CD4-positive, alpha-beta T cell treated with Interleukin-21 for 1 hour (primary cell): ENCODE measurements at places on chromosomes 16 and 17.

DNA sequence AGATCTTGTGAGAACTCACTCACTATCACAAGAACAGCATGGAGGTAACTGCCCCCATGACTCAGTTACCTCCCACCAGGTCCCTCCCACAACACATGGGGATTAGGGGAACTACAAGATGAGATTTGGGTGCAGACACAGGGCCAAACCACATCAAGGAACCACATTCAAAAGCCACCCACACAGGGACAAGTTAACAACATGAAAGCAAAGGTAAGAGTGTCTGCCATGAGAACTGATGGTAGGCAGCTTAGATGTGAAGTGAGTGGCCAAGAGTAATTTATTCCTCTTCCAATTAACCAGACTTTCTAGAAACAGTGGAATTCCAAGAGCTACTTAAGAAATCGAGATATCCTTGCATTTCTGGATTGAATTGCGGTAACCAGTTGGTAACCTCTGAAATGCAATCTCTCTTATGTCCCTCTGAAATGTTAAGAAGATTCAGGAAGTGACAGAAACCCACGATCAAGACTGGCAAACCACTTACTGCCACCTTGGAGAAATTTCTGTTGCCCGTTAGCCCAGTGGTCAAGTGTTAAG is 167.4 kb upstream of the CACNG5 start:
- peak; percentile 63 for DNase-seq

DNA sequence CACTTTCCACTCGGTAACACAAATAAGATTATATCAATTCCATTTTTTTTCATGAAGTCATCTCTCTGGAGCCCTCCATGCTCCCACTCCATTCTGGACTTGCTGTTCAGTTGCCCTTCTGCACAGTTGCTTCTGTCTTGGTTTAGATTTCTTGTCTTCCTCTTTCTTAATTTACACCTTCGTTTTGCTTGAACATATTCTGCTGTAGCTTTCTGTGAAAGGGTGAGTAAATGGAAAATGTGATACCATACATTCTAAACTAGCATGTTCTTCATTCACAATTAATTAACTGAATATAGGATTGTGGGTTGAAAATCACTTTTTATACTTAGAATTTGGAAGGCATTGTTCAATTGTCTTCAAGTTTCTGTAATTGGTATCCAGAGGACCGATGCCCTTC is 69.6 kb downstream of the VMP1 start:
- no peak for DNase-seq

DNA sequence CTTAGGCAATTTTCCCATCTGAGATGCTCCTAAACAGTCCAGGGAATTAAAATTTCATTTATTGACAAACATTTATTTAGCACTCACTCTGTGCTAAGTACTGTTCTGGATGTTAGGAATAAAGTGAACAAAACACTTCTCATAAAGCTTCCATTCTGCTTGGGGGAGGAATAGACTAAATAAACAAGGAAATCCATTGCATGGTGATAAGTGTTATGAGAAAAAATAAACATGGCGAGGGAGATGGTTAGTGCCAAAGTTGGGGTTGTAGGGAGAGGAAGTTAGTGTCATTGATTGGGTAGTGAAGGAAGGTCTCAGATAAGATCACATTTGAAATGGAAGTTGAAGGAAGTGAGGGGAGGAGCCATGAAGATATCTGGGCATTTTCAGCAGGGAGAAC is 72.2 kb upstream of the CES5A start:
- no peak for DNase-seq

- no peak for DNase-seq
These were observed 99.7 kb downstream of the VPS53 start for GRCh38 chr17:614653-615546.

GRCh38 chr16:50712560-50712898 is 19.1 kb downstream of the NOD2 start:
- no peak for DNase-seq

GRCh38 chr16:89759746-89760340 is 38.5 kb downstream of the ZNF276 start:
- DNase-seq, result peak; percentile 44

DNA sequence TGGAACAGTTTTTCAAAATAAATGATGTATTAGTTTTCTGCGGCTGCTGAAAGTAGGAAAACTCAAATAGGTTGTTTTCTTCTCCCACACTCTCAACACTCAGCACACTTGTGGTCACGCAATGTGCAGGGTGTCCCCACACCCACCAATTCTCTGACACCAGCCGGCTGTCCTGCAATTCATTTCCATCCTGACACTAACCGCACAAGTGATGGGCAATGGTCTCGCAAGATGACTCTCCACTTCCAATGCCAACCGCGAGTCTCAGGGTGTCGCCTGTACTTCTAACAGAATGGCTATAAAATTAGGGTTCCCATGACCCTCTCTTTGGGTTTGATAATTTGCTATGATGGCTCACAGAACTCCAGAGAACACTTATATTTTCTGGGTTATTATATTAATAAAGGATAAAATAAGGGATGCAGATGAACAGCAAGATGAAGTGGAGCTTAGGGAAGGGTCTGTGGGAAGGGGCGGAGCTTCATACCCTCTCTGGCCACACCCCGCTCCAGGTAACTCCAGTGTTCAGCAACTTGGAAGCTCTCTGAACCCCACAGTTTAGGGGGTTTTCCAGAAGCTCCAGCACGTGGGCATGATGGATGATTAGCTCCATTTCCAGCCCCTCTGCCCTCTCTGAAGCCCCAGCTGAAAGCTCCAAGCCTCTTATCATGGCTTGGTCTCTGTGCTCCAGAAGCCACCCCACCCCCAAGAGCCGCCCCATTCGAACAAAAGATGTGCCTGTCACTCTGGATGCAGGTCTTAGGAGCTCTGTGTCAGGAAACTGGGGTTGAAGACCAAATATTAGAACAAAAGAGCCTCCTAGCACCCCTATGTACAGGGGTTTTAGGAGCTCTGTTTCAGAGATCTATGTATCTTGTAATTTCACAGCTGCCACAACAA is 19.8 kb downstream of the TAF1C start:
- no peak for DNase-seq

DNA sequence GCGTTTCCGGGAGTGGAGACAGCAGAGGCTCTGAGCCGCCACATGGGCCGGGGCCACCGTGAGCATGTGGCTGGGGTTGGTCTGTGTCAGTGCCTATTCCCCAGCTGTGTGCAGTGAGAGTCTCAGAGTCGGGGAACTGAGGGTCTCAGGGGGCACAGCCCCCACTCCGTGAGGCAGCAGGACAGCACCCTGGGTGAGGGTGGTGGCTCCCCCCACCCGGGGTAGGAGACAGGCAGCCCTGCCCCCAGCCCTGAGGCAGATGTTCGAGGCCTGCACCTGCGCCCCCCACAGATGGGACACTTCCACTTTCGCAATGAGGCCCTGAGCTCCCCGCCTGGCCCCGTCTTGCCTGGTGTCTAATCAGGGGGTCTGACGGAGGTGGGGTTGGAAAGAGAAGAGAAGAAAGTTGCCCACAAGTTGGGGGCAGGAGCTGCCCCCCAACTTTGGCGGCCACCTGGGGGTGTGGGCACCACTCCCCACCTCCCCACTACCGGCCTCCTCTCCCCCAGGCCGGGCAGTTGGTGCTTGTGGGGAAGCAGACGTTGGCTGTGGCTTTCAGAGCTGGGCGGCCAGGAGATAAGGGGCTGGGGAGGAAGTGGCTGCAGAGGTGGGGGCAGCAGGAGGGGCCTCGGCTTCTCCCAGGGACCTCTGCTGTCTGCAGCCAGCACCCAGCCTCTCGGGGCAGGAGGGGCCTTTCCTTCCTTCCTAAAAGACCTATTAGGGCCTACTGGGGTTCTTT is 1.8 kb upstream of the CBFA2T3 start:
- no peak for DNase-seq

GRCh38 chr16:64731891-64732290 is 390.0 kb downstream of the CDH11 start:
- DNase-seq, result no peak

DNA sequence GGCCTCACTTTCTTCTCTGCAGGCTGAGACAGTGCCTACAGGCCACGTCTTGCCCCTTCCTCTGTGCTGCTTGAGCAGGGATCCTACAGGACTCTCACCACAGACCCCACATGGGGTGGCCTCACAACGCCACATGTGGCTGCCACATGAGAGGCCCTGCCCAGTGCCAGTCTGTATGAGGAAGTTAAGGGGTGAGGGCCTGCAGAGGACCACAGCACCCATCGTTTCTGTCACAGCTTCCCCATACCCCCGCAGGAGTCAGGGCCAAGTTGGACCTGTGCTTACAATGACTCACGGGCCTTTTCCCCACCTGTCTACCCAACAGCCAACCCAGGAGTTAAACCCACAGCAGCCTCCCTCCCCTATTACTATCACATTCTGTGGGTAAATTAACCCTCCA is 2.9 kb upstream of the GSDMB start:
- peak; percentile 17 for DNase-seq

GRCh38 chr17:7403043-7403726 is 712 bp downstream of the TMEM256 start:
- DNase-seq, result peak; percentile 21

DNA sequence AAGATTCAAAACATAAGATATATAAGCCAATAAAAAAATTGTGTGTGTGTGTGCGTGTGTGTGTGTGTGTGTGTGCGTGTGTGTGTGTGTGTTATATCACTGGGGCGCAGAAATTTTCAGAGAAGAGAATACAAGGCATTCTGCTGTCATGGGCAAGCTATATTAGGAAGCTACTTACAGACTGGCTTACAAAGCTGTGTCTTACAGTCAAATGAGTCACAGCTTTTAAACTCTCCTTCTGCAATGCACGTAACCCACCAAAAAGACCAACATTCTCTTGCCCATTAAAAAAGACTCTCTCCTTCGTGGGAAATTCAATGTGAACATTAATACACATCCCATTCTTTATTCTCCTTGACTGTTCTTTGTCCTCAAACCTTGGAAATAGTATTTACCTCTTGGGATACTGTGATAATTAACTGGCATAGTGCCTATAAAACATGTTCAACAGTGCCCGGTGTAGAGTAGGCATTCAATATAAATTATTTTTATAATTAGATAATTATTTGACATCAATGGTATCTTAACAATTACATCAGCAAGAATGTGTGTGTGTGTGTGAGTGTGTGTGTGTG is 860.4 kb upstream of the SOX9 start:
- no peak for DNase-seq

DNA sequence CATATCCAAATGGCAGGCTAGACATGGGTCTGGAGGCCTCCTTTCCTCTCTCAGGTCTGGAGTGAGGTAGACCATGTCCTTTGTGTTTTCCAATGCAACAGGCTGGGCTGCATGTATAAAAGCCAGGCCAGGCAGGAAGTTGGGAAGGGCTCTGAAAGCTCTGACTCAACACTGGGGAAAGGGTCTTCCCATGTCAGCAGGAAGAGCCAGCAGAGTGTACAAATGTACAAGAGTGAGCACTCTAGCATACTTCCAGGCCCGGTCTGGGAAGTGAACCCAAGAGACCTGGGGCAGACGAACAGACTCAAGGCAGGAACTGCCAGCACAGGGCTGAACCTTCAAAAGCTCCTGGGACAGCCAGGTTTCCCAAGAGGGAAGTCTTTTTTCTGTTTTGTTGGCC is 7.0 kb downstream of the ATPAF2 start:
- no peak for DNase-seq

DNA sequence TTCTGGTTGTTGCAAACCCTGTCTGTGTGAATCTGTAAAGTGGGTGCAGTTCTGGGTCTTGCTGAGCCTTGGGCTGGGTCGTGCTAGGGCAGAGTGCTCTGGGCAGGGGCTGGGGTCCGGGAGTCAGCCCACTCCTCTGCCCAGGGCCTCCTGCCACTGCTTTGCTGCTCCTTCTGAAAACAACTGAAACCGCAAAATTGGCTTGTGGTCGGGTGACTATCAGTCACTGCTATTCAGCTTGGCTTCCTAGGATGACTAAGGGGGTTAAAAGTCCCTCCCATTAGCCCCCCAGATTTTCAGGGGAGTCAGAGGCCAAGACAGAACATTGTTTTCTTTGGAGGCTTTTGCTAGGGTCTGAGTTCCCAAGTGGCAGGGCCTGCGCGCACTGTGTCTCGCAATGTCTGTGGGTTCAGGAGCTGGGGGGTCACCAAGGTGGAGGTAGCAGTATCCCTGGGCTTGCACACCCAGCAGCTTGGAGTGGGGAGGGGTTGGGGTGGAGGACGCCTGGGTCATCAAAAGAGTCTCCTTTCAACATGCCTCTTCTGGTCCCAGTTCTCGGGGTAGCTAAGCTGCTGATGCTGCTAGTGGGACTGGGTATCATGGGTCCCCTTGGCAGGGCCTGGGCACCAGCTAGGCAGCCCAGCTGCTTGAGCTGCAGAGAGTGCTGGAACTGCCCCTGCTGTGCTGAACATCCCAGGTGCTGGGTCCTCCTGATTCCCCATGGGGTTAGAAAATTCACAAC is 13.5 kb upstream of the TBX21 start:
- DNase-seq, result peak; percentile 42

GRCh38 chr17:43881181-43881580 is 26.2 kb downstream of the MPP2 start:
- no peak for DNase-seq

- no peak for DNase-seq
These were observed 4.8 kb upstream of the C1QL1 start for GRCh38 chr17:44972953-44973352.

- DNase-seq, result no peak
These were observed 31.0 kb downstream of the SOX9 start for GRCh38 chr17:72151565-72152386.

GRCh38 chr16:3498988-3499387 is 1.8 kb upstream of the CLUAP1 start:
- DNase-seq, result no peak

- no peak for DNase-seq
These were observed 11.4 kb upstream of the CCL2 start for GRCh38 chr17:34243364-34244320.

GRCh38 chr17:21380659-21381058 is 4.5 kb downstream of the KCNJ12 start:
- DNase-seq, result no peak

- DNase-seq, result no peak
These were observed 295.0 kb downstream of the CEP112 start for GRCh38 chr17:65896889-65897288.

- no peak for DNase-seq
These were observed 133.3 kb downstream of the ZNF778 start for GRCh38 chr16:89350701-89351380.

DNA sequence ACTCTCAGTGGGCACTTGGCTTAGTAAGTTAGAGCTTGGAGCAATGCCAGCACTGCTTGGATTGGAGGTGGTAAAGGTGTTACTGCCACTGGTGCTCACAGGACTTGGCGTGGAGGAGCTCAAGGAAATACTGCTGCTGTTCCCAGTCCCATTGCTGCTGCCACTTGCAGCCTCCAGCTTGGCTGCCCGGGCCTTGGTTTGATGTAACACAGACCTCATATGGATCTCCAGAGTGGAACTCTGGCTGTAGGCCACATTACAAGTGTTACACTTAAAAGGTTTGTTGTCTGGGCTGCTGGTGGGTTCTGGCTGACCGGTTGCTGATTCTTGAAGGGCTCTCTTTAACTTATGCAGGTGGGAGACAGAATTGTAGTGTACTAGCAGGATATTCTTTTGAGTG is 250.3 kb downstream of the ZFHX3 start:
- no peak for DNase-seq

- no peak for DNase-seq
These were observed 2.1 kb downstream of the CES5A start for GRCh38 chr16:55873122-55873521.

GRCh38 chr17:73189417-73190099 is 3.3 kb upstream of the COG1 start:
- DNase-seq, result no peak

GRCh38 chr17:29710891-29711418 is 88.2 kb upstream of the CORO6 start:
- DNase-seq, result no peak
